ENCODE measurements at places on chromosomes 7 and 10. TPM values are rescaled to one million over a fixed set of nuclear protein-coding genes. Genes with fewer than 3 reads are reported as not detected.

GRCh38 chr7:148856578-148856881 lies 27.6 kb downstream of the EZH2 start:
- no peak for DNase-seq

The CPEB3 gene
- 0.99 TPM for total RNA-seq

The PNLIP gene
- total RNA-seq = not detected

- no peak for DNase-seq
Measured at GRCh38 chr10:97596101-97597082, 6.9 kb downstream of the C10orf62 start.

The GNAT3 gene
- total RNA-seq = not detected

The MAGI2 gene
- total RNA-seq = 28.8 TPM

- DNase-seq = peak; percentile 46
Measured at GRCh38 chr10:132687893-132688579, 97.9 kb downstream of the NKX6-2 start.

DNA sequence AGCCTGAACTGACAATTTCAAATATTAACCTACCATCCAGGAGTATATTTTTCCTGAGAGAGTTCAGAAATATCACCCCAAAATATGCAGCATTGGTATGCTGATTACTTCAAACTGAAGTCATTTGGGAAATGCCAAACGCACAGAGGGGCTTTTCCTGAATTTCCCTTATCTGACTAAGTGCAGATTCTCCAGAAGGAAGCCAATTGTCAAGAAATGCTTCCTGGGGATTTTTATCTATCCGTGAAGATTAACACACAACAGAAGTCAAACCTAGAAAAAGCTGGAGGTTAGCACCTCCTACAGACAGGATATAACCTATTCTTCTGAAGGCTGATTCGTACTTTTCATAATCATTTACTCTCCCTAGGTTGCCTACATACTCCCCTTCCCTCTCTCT lies 91.0 kb downstream of the AKR1D1 start:
- DNase-seq = no peak

GRCh38 chr7:119197877-119198527 lies 973.5 kb downstream of the ANKRD7 start:
- peak; percentile 75 for DNase-seq

- DNase-seq = no peak
Measured at GRCh38 chr7:7989133-7989532, 20.5 kb downstream of the GLCCI1 start.

DNA sequence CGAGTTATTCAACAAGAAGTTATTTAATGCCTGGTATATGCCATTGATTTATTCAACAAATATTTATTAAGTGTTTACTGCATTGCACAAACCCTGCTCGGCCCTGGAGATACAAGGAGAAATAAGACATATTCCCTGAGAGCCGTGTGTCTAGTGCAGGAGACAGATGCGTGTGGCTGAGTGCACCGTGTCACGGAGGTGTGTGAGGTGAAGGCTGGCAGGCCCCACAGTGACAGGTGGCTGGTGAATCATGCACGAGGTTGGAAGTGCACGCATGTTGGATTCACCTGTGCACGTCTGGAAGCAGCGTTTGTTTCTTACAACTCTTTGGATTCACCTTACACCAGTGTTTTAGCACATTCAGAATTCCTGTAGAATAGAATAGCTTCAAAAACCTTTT lies 136.6 kb upstream of the SHH start:
- peak; percentile 22 for DNase-seq

GRCh38 chr7:44729949-44730590 lies 18.6 kb upstream of the ZMIZ2 start:
- no peak for DNase-seq

The RBAK gene
- 15.6 TPM for total RNA-seq

- DNase-seq = no peak
Measured at GRCh38 chr7:149779502-149779805, 6.1 kb upstream of the ZNF467 start.

DNA sequence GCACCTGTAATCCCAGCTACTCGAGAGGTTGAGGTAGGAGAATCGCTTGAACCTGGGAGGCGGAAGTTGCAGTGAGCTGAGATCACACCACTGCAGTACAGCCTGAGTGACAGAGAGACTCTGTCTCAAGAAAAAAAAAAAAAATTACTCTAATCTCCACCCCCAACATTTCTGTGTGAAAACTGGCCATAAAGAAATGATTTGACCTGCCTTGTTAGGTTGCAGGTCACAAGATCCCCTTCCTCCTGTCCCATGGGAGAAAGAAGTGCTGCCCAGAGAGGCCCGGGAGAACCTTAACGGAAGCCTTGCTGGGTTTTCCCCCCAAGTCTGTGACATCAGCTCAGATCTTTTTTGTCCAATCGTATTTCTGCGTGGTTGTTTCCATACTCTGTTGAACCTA lies 8.7 kb upstream of the CALHM1 start:
- no peak for DNase-seq

The PPP1R17 gene
- 0.36 TPM for total RNA-seq

DNA sequence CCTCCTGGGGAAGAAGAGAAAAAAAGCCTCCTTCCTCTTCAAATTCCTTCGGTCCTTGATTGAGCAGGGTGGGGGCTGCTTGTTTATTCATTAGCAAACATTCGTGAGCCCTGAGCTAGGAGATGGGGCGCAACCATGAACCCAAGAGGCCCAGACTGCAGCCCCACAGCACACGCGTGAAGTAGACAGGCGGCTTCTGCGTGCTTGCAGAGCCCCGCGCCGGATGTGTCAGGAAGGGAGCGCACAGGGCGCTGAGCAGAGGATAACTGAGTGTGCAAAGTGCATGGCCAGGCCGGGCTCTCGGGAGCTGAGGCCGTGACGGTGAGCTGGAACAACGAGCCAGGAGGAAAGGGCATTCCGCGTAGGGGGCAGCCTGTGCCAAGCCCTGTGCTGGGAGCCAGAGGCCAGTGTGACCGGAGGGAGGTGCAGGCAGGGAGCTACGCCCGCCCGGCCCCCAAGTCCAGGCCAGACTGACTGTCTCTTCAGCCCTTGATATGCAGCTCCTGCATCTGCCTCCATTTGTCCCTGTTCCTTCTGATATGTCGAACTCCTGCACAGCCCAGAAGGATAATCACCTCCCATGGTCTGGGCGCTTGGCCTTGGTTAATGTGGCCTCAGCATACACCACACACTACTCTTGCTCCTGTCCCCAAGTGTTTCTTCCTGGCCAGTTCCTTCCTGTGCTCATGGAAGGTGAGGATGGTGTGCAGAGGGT lies 4.6 kb downstream of the FOXL3 start:
- DNase-seq = peak; percentile 39

DNA sequence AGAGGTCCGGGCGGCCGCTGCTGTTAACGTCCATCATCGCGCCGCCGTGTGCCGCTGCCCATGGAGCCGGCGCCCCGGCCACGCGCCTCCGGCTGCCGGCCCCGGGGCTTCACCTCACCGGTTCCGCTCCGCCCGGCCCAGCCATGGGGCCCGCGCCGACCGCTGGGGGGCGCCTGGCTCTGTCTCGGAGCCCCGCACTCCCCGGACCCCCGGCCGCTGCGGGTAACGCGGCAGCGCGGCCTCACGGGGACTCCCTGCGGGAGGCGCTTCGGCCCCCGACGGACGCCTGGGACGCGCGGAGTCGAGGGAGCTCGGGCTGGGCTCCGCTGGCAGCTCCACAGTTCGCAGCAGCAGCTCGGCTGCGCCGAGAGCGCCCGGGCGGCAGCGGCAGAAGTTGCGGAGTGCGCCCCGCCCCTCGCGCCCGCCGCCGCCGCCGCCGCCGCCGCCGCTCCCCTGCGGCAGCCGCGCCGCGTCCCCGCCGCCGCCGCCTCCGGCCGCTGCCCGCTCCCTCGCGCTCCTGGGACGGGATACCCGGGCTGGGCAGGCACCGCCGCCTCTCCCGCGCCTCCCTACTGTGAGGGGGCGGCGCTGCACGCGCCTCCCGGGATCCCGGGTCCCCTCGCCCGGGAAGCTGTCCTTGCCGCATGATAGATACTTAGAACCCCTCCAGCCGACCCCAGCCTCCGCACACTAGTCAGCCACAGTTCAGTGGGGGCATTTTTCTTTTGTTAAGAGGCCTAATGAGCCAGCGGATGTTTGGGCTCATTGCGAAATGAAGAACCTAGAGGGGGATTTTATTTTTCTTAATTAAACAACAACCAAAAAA lies at the start of gene HTR7:
Gene HTR7, minus strand, starts transcription at position 405 of the 826 bp plus-strand sequence. Its CDS starts 368 bp downstream, at position 37.
- peak; percentile 90 for DNase-seq

The SORCS3 gene
- total RNA-seq = not detected

The TDRD1 gene
- 0.09 TPM for total RNA-seq

All from endodermal cell (in vitro differentiated cells).